ENCODE measurements at places on chromosomes 1 and 21.

DNA sequence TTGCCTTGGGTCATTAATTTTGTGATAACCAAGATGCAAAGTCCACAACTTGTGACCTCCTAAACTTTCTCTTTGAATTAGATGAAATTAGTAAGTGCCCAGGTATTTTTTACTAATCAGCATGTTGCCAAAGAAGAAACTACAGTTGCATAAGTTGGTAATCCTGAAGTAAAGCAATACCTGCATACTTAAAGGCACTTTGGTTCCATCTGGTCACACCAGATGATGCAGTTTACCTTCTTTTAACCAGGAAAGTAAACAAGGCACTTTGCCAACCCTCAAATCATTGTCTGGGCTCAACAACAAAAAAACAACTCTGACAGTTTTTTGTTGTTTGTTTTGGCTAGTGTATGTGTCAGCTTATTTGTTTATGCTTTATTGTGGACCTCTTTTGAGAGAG is 55.5 kb upstream of the DYNLT5 start:
- DNase-seq: no peak

DNA sequence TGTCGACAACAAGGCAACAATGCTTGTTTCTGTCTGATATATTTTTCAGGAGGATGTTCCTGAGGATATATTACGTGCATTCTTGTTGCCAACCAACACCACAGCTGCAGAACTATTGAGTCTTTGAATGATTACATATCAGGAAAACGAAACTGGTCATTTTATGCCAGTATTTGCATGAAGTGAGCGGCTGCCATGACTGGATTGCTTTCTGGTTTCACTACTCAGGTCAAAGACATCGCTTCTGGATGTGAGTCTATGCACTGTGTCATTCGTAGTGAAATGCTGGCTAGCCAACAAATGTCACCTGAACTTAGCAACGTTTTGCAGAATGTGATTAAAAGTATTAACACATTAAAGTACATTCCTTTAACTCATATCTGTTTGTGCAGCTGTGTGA is 35.8 kb upstream of the OLFM3 start:
- DNase-seq: no peak

DNA sequence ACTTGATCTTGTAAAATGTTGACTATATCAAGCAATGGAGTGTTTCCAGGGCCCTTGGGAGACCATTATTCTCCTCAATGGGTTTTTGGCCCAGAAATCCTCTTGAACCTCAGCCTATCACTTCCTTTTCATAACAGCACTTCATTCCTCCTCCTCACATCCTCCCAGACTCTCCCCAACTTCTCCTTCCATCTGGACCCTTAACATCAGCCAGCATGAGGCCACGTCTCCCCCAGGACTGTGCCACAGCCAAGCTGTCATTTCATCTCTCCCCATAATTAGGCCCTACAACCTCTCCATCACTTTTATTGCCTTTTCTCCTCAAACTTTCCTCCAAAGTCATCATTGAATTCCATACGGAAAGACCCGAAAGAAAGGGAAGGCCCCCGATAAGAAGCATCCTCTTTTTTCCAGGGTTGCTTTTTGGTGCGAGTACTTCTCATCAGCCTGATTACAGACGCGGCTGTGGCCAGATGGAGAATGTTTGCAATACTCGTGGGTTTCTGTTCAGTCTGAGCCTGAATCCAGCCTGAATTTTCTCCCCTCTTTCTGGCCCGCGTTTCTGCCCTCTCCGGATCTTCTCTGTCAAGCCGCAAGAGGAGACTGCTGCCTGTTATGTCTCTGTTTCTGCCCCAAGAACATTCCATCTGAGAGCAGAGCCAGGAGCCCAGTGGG is 52.7 kb upstream of the SLC25A33 start:
- no peak for DNase-seq

GRCh38 chr1:184160236-184160635 is 108.7 kb downstream of the TSEN15 start:
- DNase-seq: no peak

- no peak for DNase-seq
These were observed 32.9 kb downstream of the KIFAP3 start for GRCh38 chr1:170041423-170042192.

DNA sequence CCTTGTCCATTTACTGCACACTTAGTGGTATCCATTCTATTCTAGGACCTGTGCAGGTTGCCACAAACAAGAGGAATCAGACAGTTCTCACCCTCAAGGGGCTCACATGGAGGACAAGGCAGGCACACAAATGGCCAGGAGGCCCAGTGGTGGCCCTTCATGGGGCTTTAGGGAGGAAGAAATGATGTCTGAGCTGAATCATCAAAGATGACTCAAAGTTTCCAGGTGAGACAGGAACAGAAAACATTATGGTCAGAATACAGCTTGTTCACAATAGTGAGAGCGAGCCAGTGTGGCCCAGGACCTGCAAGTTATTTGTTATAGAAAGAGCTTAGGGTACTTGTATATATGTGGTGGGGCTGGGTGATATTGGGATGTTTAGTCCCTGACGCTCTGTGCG is 26.4 kb downstream of the SHISAL2A start:
- DNase-seq: no peak

DNA sequence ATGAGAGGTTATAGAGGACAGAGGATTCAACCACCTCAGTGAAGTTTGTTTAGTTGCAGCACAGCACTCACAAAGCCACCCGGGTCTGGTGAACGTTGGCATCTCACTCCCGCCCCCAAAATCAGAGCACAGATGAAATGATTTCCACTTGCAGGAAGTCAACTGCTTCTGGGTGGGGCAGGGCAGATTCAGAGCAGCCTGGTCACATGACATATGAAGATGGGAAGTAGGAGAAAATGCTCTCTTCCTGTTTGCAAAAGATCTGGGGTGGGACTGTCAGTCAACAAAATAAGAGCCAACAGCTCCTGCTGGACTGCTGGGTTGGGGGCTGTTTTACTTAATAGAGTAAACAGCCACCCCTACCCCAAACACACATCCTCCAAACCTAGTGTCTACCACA is 43.2 kb downstream of the LRRC71 start:
- DNase-seq: no peak

- no peak for DNase-seq
These were observed 35.5 kb downstream of the COLGALT2 start for GRCh38 chr1:184002071-184002470.

DNA sequence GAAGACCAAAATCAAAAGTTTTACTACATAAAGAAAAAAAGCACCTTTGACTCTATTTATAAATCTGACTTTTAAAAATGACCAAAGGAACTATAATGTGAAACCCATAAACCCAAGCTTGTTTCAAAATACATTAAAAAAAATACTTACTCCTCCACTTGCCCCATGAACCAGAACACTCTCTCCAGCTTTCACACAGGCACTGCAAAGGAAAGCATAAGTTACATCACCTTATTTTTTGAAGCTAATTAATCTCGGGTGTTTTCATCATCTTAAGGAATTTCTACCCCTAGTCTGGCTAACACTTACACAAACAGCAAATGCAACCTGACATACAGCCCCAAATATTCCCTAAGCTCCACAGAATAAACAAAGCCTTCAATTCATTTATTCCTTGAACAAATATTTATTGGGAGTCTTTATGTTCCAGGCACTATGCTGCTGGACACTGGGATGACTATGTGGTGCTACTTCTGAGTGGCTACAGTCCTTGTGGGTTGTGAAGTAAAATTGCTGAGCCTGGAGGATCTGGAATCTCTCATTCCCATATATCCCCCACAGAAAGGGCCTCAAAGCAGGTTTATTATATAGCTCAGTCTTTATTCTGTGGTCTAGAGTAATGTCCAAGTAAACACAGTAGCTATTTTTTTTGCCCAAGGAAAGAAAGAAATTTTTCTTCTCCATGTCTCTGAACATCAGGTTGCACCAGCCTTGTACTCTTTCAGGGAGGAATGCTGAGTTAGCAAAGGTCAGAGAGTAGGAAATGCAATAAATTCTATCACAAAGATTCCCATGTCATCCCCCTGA is 18.2 kb downstream of the CRYZ start:
- no peak for DNase-seq

GRCh38 chr1:3924825-3925220 is 24.8 kb upstream of the C1orf174 start:
- DNase-seq: no peak

DNA sequence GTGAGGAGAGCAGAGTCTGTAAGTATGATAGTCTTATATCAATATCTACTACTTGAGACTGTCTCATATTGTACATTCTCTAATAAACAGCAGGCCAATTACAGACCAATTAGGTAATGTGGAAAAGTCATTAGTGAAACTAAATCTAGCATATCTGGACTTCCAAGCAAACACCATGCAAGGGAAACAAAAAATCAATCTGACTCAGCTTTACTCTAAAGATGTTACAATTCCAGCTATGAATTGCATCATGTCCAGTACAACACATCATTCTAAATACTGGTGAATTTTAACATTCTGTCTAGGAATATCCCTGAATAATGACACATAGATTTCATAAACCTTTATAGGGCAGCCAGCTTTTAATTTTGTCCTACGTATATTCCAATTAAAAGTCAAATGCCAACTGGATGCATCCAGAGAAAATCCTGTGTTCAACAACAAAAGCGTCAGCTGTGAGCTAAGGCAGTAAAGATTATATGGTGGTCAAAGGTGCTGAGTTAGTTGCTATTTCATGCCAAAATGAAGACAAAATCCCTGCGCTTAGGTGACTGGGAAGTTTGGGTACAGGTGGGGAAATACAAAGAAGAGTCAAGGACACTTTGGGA is 159.3 kb downstream of the TTLL7 start:
- DNase-seq: no peak

- DNase-seq: no peak
These were observed 39.6 kb downstream of the DDR2 start for GRCh38 chr1:162671664-162672410.

DNA sequence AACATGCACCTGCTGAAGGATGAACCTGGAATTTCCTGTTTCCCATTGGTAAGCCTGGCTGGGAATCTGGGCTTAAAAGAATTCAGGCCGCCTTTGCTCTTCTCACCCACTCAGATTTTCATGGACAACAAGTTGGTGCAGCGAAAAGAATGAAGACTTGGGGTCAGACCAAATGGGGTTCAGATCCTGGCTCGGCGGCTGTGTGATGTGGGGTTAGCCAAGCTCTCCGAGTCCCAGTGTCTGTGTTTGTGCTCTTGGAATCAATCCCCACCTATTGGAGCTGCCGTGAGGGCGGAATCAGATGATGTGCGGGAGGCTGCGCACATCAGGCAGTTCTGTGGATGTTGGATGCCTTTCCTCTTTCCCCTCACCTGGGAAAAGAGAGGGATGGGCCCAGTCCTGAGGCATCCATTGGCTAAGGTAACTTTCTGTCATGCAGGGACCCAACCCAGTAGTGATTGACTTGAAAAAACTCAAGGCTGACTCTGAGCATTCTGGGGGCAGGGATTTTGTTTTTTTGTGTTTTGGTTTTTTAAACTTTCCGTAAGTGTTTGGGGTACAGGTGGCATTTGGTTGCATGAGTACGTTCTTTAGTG is 228.3 kb downstream of the KAZN start:
- DNase-seq: no peak

DNA sequence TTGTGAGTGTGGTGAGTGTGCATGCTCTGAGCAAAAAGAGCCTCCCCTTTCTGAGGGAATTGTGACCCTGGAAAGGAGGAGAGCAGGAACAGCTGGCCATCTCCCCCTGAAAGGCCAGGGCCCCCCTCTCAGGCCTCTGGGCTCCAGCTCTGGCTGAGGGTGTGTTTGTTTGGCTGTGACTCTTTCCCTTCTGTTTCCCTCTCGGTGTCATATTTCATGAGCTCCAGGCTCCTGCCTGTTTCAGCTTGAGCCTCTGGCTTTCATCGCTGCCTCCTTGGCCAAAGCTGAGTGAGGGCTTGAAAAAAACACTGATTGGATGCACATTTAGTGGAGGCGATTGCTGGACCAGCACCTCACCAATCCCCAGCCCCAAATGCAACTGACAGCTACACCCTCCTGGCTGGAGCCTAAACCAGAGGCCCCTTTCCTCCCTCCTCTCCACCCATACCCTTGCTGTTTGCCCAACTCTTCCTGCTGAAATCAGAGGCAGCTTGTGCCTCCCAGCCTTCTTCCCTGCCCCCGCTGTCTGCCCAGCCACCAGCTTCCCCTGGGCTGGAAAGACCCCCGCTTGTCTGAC is 64.1 kb downstream of the DDR2 start:
- DNase-seq: peak; percentile 57

- no peak for DNase-seq
These were observed 1.1 kb downstream of the ARV1 start for GRCh38 chr1:230979952-230980351.

GRCh38 chr1:201561195-201561564 is 22.3 kb downstream of the NAV1 start:
- DNase-seq: no peak

DNA sequence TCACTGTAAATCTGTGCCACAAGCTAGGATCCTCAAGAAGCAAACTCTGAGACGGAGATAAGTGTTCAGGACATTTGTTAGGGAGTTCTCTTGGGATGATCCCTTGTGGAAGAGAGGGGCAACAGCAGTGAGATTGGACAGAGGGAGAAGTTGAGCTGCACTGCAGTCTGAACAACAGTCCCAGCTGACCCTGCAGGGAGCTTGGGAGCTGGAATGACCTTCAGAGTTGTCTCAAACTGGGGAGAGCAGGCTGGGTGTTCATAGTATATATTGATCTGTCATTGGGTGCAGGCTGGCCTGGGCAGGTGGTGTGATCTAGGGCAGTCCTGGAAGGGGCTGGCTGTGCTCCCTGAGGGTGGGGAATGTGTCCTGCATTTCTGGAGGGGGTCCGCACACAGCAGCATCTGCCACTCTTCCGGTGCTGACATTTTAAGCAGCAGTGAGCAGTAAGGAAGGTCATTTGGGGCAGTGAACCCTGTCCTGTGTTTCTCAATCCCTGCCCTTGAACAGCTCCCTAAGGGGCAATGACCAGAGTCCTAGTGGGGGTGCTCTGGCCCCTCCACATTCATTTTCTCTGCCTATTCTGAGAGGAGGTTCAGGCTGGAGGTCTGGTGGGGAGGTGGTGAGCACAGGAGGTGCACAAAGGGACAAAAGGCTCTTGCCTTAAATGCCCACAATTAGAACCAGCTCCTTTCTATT is 90.2 kb upstream of the PPM1J start:
- no peak for DNase-seq

DNA sequence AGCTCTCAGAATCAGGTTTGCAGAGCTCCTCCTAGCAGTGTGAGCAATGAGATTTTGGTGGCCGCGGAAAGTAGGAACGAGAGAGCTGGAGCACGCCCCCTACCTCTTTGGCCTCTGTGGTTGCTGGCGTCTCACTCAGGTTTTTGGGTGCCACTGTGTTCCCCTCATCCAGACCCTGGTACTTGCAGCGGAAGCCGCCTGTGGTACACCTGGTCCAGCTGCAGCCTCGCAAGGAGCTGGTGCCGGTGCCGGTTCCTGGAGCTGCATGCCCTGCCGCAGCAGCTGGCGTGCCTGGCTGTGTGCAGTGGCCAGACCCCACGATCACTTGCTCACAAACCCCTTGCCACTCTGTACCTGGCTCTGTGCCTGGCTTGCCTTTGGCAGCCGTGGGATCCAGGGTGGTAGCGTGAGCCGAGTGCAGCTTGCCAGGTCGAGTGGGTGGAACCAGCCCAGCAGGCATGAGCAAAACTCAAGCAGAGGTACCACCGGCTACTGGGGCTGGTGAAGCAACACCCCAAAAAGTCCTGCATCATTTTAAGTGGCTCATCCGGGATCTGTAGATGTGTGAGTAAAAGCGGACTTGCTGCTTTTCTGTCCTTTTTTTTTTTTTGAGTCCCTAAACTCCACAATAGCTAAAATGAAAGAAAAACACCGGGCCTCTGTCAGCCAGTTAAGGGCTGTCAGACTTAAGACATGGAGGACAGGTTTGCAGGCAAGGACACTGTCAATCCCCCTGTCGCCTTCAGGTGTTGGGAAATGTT is 844.9 kb downstream of the KCNT2 start:
- no peak for DNase-seq
